GM23338 (cell line): ENCODE measurements at places on chromosomes 12 and 14. TPM values are rescaled to one million over a fixed set of nuclear protein-coding genes. Genes with fewer than 3 reads are reported as not detected.

Gene NKX2-1
- total RNA-seq, result not detected in 2 replicates

Gene CLEC6A
- 0.19 TPM in 1 of 2 replicates, not detected in the other for total RNA-seq

Gene IPO4
- total RNA-seq, result 84.2 and 105 TPM in 2 replicates

Gene ANKRD9
- 73.0 and 95.9 TPM in 2 replicates for total RNA-seq

DNA sequence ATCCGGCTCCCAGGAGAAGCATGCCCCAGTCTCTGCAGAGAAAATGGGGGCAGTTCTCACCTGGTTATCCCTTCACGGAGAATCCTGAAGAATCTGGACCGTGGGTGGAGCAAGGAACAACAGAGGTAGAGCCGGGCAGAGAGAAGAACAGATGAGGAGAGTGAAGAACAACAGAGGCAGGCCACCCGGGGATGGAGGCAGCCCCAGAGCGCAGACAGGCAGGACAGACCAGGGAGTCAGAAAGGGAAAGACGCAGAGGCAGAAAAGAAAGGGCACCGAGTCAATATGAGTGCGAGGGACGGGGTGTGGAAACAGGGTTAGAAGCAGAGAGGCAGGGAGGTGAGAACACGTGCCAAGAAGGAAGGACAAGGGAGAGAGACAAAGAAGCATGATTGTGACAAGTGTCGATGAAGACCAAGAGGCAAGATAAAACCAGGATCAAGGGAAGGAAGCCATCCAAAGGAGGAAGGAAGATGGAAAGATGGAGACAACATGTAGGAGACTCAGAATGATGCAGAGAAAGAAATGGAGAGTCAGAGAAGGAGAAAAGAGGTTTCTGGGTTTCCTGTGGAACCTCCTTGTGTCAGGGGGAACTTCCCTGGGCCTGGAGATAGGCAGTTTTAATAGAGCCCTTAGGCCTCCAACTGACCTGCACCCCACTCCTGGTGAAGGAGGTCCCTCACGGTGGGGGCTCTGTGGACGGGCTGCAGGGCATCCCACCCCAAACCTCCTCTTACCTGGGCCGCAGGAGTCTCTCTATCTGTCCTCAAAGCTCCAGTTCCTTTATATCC lies at the start of gene MYH6:
Gene MYH6, minus strand, starts transcription at position 758 of the 791 bp plus-strand sequence. CDS start 1,050 bp downstream, outside the sequence.
- no peak for DNase-seq
- H3K27me3 ChIP-seq, result no peaks in the 10 kb centered on the region
- no peak within 1 kb of the TSS for H3K27ac ChIP-seq

- H3K4me1 ChIP-seq, result no peaks in the 10 kb centered on the region
- H3K27ac ChIP-seq, result no peak overlapping the region
- no peaks in the 10 kb centered on the region for H3K27me3 ChIP-seq
Measured at GRCh38 chr12:34186492-34186891, 164.2 kb downstream of the ALG10 start.

GRCh38 chr12:82627799-82628198 lies 58.9 kb upstream of the TMTC2 start:
- no peak overlapping the region for H3K4me3 ChIP-seq
- H3K36me3 ChIP-seq, result no peaks in the 10 kb centered on the region
- DNase-seq, result peak; percentile 73
- no peak overlapping the region for H3K27ac ChIP-seq
